ENCODE measurements at places on chromosomes 5 and 9. TPM values are rescaled to one million over a fixed set of nuclear protein-coding genes. Genes with fewer than 3 reads are reported as not detected.
A peak's percentile ranks its signal among the peaks of the same experiment; 100 is the strongest.

Gene GPR151
- not detected for total RNA-seq

Gene TSLP
- 20.1 TPM for total RNA-seq

Gene TSSK1B
- total RNA-seq, result 3.8 TPM

Gene PLCXD3
- total RNA-seq, result not detected

Gene KLHL3
- total RNA-seq, result 3.3 TPM

Gene SPINK6
- total RNA-seq, result 4.8 TPM

Gene HSDL2
- 34.2 TPM for total RNA-seq

DNA sequence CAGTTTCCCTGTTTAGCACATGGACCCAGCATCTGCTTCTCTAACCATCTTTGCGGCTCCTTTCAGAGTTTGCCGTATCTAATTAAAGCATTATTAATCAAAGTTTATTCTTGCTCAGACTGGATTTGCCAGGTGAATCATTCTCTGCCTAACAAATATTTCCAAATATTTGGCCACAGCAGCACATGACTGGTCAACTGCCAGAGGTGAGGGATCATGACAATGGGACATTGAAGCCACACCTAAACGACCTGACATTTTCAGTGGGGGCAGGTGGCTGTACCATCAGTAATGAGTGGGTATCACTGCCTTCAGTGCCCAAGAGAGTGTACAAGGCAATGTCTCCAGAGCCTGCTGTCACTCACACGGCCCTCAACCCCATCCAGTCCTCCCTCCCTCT lies 80.4 kb downstream of the DIRAS2 start:
- no peak for DNase-seq

- DNase-seq, result peak; percentile 62
Measured at GRCh38 chr9:27333241-27334052, 36.5 kb upstream of the EQTN start.

DNA sequence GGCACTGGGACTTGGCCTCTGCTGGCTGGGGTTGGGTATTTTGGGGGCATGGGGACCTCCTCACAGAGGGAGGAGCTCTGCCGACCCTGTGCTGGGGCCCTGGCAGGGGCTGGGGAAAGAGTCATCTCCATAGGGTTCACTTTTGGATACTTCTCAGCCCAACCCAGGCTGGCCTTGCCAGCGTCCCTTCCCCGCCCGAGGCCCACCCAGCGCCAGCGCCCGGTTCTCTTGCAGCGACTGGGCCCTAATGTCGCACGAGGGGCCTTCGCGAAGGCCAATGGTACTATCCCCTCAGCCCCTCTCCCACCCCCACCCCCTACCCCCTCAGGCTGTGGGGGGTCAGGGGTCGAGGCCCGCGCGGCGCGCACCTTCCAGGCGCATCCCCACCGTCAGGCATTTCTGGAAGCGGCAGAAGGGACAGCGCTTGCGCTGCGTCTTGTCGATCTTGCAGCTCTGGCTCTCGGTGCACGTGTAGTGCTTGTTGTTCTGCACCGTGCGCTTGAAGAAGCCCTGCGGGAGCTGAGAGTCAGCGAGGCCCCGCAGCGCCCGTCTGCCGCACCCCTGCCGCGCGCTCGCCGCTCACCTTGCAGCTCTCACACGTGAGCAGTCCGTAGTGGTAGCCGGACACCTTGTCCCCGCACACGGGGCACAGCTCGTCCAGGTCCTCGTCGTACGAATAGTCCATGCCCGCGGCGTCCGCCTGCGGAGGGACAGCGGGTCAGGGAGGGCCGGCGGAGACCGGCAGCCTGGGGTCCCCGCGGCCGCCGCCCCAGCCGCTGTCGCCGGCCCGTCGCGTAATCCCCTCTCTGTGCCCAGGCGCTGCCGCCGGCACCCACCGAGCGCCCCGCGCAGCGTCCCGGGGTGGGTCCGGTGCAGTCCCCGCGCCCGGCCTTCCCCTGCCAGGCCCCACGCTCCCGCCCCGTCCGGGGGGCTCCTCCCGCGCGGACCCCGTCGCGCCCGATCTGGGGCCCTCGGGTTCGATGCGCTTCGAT lies 4.2 kb downstream of the NR5A1 start:
- DNase-seq, result no peak

DNA sequence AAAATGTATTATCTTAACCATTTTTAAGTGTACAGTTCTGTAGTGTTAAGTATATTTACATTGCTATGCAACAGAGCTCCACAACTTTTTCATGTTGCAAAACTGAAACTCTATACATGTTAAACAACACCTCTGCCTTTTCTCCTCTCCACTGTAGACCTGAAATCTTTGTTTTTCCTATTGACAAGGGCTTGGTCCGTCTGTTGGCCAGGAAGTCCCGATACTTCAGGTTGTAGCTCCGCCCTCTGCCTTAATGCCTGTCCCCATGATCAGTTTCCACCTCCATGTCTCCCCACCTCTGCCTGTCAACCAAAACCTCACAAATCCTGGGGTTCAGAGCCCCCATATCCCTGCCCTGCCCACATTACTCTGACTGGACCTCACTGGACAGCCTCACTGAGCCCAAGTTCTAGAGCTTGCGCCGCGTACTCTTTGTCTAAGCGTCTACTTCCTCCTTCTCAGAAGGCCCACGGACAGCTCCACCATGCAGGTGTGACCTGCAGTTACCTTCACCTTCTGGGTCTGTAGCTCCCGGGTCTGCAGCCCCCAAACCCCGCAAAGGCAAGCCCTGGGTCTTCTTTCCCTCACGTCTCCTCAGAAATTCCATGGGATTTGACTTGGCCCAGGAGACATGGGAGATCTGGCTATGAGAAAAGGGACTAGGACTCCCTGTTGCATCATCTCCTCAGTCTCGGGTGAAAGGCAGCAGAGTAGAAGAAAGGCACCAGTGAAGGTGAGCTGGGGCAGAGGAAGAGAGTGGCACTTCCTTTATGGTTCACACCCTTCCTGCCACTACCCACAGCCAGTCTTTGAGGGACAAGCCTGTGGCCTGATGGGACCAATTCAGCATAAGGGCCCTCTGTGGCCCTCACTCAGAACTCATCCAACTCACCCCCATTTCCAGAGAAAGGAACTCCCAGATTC lies 8.0 kb downstream of the GLIPR2 start:
- DNase-seq, result no peak

DNA sequence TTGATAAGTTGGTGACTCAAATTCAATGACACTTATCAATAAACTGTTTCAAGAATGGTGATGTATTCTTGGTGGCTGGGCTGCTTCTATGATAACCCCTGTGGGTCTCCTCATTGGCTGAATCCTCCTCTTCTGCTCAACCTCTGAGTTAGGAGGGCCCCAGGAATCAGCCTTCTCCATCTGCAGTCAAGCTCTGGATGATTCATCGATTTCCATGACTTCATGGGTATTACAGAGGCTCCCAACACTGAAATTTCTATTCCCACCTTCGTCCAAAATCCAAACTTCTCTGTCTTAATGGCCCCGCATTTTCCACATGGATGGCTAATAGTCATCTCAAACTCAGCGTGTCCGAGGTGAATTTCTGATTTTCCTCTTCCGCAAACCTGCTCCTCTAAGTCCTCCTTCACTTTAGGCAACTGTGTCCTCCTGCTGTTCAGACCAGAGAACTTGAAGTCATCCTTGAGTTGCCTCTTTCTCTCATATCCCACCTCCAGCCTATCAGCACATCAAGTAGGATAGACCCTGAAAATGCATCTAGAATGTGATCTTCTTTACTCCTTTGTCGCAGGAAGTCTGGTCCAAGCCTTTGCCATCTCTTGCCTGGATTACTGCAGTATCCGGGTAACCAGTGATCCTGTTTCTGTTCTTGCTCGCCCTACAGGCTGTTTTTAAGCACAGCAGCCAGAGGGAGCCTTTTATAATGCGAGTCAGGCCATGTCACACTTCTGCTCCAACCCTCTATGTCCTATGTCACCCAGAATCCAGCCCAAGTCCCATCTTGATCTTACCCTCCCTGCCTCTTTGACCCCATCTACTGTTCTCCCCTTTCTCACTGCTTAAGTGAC lies 41.4 kb upstream of the IL7R start:
- no peak for DNase-seq

DNA sequence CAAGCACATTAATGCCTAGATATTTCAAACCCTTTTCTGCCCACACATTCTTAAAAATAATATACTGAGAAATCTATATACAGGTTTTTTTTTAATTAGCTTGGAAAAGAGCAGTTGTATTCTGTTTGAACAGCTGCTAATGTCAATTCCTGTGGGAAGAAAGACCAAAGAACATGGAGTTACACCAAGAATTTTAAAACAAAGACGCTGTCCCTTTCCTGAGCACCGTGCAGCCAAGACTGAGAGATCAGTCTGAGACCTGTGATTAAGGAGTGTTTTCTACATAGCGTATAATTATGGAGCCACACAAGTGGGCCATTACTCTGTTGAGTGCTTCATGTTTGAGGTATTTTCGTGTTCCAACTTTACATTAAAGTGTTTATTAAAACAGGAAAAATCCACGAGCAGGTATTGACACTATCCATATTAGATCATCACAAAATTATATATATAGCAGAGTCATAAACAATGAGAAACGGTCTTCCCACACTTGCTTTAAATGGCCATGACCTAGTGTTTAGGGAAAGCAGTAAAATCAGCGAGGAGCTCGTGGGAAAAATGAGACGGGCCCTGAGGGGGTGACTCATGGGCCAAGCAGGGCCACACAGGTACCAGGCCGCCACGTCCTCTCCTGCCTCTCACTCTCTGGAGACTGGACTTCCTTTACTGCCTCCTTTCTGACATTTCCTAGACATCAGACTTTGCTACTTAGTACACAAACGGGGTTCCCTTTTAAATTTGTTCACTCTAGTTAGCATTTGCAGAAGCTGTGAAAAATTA lies 153.1 kb upstream of the OTULINL start:
- peak; percentile 34 for DNase-seq

DNA sequence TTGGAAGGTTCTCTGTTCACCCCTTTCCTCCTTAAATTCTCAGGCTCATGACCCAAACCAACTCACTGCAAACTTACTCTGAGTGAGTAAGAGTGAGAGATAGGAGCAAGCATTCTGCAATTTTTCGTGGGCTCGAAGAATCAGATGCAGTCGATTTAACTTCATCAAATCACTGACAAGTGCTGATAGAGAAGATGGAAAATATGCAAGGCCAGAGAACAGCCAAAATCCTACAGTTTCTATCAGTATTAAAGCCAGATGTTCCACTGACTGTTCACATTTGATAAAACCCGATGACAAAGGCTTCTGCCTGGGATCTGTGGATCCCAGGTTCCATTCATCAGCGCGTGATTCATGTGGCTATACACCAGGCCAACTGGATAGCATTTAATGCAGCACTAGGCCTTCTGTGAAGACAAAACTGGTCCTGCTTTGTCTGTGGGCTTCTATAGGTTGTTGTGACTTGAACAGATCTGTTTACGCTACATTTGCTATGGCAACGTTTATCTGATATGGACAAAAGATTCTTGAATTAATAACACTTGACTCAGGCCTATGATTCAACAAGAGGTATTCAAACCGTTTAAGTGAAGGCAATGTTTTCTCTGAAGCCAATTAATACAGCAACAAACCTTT lies 251.2 kb downstream of the NFIB start:
- DNase-seq, result peak; percentile 74

- DNase-seq, result peak; percentile 53
Measured at GRCh38 chr9:109903515-109904138, 123.6 kb downstream of the PALM2AKAP2 start.

GRCh38 chr5:139749242-139749641 lies 46.4 kb upstream of the PSD2 start:
- no peak for DNase-seq

DNA sequence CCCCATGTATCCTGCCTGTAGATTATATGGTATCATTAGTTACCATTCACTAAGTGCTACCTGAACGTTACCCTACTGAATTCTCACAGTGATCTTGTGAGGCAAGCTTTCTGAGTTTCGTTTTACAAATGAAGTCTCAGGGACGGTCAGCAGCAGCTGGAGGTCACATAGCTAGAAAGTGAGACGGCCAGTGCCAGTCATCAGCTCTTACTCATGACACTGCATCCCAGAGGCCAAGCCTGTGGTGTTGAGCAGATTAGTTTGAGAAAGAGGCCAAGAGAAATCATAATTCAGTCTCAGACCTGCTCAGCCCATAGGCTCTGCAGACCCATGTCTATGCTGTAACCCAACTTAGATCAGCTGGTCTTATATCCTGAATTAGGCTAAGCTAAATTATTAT lies 95.7 kb upstream of the EGFLAM start:
- peak; percentile 14 for DNase-seq

- DNase-seq, result no peak
Measured at GRCh38 chr5:57698086-57698485, 215.5 kb upstream of the ACTBL2 start.

GRCh38 chr5:79396265-79396664 lies 117.7 kb downstream of the HOMER1 start:
- DNase-seq, result peak; percentile 11

GRCh38 chr5:171899792-171900191 lies 106.6 kb downstream of the FBXW11 start:
- no peak for DNase-seq

DNA sequence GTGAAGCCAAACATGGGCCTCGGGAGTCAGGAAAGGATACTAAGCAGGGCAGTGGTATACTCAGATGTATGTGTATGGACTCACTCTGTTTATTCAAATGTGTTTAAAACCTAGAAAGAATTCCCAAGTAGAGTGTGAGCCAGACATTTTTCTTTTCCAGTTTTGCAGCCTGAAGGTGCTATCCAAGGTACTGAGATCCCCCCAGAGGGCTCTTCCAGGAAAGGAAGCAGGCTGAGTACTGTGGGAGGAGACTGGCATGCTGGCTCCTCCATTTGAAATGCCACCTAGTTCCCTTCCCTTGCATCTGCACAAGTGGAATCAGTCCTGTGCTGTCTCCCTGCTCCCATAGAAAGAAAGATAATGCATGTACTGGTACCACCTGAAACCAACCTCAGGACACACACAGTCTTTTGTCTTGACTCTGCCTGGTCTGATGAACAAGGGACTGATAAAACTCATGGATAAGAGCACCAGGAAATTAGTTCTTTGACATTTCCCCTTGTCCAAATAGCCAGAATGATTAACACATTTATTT lies 85.9 kb downstream of the HRH2 start:
- peak; percentile 11 for DNase-seq

All from mammary epithelial cell (primary cell).